ENCODE measurements at places on chromosomes 1 and 21.

GRCh38 chr1:178300352-178300699 lies 196.4 kb downstream of the CLEC20A start:
- no peak for DNase-seq

GRCh38 chr1:28126783-28127490 lies 38.5 kb upstream of the EYA3 start:
- no peak for DNase-seq

DNA sequence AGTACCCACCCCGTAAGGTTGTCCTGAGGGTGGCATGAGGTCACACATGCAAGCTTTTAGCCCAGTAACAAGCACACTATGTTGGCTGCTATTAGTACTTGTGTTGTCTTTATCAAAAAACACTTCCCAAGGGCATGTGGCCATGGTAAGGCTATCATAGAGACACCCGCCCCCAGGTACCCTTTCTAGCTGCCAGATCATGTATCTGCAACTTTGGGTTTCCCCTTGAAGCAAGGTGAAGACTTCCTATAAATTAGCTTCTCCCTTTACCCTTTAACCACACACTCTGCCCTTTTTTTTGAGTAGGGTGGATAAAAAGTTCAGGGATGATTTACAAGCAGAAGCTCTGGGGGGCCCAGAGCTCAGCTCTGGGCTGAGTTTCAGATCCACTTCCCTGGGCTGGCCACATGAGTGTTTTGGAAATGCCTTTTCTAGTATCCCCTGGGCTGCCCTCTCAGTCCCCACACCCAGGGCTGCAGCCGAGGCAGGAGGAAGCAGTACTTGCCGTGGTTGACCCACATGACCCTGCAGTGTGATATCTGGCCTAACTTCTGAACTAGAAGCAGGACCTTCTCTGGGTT lies 2.0 kb downstream of the ZDHHC18 start:
- no peak for DNase-seq

GRCh38 chr1:211606914-211607753 lies 28.2 kb upstream of the SLC30A1 start:
- no peak for DNase-seq

DNA sequence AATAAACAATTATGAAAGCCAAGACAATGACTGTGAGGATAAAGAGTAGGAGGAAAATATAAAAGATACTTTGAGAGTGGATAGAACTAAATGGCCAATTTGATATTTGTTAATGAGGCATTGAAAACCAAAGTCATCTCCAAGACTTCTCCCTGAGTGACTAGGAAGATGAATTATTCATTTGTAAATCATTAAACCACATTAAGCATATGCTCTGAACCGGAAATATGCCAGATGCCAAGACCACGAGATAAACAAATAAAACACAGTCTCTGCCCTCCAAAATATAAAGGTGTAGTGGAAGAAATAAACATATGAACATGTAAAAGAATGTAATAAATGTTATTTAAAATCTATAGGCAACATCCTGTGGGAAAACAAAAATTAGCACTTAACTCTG lies 78.8 kb downstream of the MRPL39 start:
- no peak for DNase-seq

All from activated CD8-positive, alpha-beta memory T cell treated with anti-CD3 and anti-CD28 coated beads, Interleukin-2, amount 50 U/mL, for 4 hours (primary cell).